IMR-90 (cell line): ENCODE measurements at places on chromosomes 3 and 15. TPM values are rescaled to one million over a fixed set of nuclear protein-coding genes. Genes with fewer than 3 reads are reported as not detected.

Gene ZNF717
- total RNA-seq, result 11.4 and 14.3 TPM in 2 replicates

Gene USP19
- 22.5 and 24.7 TPM in 2 replicates for total RNA-seq

DNA sequence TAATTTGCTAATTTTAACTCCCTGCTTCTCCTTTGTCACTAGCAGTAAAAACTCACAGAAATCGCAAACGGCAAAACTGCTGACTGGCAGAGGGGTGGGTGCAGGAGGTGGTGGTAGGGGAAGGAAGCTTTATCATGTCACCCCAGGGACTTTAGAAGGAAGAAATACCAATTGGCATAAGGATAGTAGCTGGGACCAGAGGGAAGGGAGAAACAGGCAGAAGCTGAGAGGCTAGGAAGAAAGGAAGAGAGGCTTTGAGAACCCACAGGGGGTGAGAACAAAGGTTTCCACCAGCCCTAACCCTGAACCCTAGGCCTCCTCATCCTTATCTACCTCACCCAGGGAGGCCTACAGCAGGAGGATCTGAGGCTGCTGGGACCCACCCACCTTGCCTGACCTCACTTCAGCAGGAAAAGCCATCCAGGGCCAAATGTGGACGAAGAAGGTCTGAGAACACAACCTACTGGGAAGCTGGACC lies 10.7 kb downstream of the ITGB5 start:
- peaks cover 13% of the 10 kb centered on the region for H3K4me1 ChIP-seq
- no peak for DNase-seq
- 0 out of 2 replicates have a peak overlapping the region, but pooled peaks have one; percentile 9 for H3K27ac ChIP-seq
- no peaks in the 10 kb centered on the region for H3K27me3 ChIP-seq

Gene GNAI2
- 816 and 867 TPM in 2 replicates for total RNA-seq

GRCh38 chr3:37183976-37184375 lies 9.6 kb upstream of the LRRFIP2 start:
- no peaks in the 10 kb centered on the region for H3K36me3 ChIP-seq
- H3K27me3 ChIP-seq, result no peaks in the 10 kb centered on the region
- H3K4me1 ChIP-seq, result peaks cover 10% of the 10 kb centered on the region
- H3K4me3 ChIP-seq, result no peak overlapping the region

DNA sequence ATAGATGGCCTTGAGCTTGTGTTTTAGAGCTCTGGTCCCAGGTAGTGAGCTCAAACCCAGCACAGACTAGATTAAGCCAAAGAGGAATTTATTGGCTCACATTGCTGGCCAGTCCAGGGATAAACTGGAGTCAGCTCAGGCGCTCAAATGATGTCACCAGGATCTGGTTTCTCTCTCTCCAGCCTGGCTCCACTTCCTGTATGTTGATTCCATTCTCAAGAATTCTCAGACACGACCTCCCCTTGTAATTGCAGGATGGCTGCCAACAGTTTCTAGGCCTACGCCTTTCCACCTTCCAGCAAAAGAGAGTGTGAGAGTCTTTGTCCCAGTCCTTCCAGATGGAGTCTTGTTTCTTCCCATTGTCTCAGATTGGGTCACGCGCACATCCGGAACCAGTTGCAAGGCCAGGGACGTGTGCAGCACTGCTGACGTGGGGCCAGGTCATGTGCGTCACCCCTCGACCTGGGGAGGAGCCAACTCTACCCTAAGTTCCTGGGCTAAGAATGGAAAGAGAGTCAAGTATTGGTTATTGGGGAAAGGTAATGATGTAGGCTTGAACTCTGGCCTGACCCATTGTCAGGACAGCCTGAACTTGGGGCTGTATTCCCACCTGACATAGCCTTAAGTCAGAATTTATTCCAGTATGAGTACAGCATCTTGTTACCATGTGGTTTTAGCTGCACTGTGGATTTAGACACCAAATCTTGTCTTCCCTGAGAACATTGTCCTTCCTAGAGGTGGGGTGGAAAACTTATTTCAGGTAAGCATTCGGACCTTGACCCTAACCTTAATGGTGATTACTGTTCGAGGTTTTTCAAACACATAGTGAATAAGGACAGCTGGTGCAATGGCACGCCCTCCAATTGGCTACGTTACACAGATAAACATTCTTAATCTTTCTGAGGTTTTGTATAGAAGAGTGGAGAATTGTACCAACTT lies 31.6 kb downstream of the CACNA1D start:
- no peak overlapping the region for H3K27ac ChIP-seq
- H3K4me3 ChIP-seq, result no peak overlapping the region
- DNase-seq, result no peak
- H3K36me3 ChIP-seq, result no peaks in the 10 kb centered on the region
- H3K4me1 ChIP-seq, result no peaks in the 10 kb centered on the region

Gene MOBP
- not detected in 2 replicates for total RNA-seq

Gene COL6A5
- total RNA-seq, result not detected in 2 replicates

GRCh38 chr3:74423867-74424266 lies 190.6 kb downstream of the CNTN3 start:
- H3K4me1 ChIP-seq, result 0 out of 2 replicates have a peak, but pooled peaks cover 2% of the 10 kb centered on the region
- H3K27me3 ChIP-seq, result no peaks in the 10 kb centered on the region
- H3K36me3 ChIP-seq, result no peaks in the 10 kb centered on the region
- H3K27ac ChIP-seq, result no peak overlapping the region
- DNase-seq, result no peak

- no peak overlapping the region for H3K4me3 ChIP-seq
- H3K27ac ChIP-seq, result no peak overlapping the region
- H3K4me1 ChIP-seq, result no peaks in the 10 kb centered on the region
- H3K27me3 ChIP-seq, result no peaks in the 10 kb centered on the region
Measured at GRCh38 chr3:18609187-18609586, 184.0 kb upstream of the SATB1 start.

Gene CFAP161
- not detected in 2 replicates for total RNA-seq

DNA sequence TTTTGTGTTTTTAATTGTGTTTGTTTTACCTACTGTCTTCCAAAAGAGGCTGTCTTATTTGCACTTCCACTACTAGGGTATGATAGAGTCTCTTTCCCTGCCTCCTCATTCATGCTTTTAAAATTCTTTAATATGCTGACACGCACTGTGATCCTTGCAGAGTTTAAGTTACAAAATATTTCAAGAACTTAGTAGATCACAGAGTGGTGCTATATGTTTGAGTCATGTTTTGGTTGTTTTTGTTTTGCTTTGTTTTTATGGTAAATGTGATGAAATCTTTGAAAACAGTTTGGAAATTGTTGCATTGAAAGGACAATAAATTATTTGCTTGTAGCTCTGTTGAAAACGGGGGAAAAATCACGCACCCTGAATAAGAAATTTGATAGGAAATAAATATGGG lies 5.9 kb upstream of the ABHD10 start:
- H3K4me1 ChIP-seq, result no peaks in the 10 kb centered on the region
- H3K27me3 ChIP-seq, result no peaks in the 10 kb centered on the region
- peaks cover 3% of the 10 kb centered on the region for H3K36me3 ChIP-seq
- H3K27ac ChIP-seq, result no peak overlapping the region
- DNase-seq, result no peak
- H3K4me3 ChIP-seq, result no peak overlapping the region

DNA sequence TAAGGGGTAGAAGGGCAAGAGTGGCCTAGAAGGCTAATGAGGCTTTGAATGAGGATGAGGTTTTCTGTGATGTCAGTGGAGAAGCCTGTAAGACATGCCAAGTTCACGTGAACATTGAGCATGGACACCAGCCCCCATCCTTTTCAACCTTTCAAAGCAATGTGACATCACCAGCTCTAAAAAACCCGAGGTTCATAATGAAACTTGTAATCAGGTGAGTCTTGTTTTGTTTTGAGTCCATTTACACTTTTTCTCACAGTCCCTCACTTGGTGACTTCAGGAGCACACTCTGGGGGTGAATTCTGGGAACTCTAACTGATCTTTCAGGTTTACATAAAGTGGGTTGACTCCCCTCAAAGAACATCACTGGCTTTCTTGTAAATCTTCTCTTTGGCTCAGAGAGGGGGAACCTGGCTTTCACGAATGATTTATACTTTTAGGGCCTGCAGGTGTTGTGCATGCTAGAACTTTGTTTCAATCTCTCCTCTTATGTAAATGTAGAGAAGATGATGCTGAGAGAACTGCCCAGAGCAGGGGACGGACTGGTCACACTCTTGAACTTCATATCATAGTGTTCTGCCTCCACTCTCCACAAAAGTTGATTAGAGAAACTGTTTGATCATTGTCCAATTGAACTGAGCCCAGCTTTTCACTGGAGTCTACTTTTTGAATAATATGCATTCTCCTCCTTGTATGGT lies 224.7 kb upstream of the SATB1 start:
- no peaks in the 10 kb centered on the region for H3K36me3 ChIP-seq
- no peaks in the 10 kb centered on the region for H3K4me1 ChIP-seq
- H3K4me3 ChIP-seq, result no peak overlapping the region

DNA sequence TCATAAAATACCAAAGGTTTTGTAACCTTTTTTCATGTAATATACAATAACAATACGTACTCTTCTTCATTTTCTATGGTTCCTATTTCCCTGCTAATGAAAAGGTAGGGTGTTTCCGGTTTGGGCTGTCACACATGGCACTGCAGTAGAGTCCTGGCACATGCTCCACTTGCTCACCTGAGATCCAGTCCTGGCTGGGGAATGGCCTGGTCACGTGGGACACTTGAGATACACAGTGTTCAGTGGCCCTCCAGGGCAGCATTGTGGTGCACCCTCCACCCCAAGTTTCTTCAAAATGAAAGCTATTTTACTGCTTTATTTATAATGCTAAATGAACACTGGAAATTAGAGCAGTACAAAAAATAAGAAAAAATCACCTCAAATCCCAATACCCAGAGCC lies 23.2 kb downstream of the MRPS25 start:
- no peak overlapping the region for H3K27ac ChIP-seq
- no peak overlapping the region for H3K4me3 ChIP-seq
- H3K4me1 ChIP-seq, result peaks cover 4% of the 10 kb centered on the region
- DNase-seq, result no peak
- H3K27me3 ChIP-seq, result no peaks in the 10 kb centered on the region
